Left renal cortex interstitium (tissue), 4 donors: ENCODE measurements at places on chromosomes 2 and 18. TPM values are rescaled to one million over a fixed set of nuclear protein-coding genes. Genes with fewer than 3 reads are reported as not detected.

Gene PLCD4
- 11.3 TPM for polyA plus RNA-seq

- no peak for DNase-seq
Measured at GRCh38 chr18:70337139-70337972, 48.5 kb downstream of the SOCS6 start.

Gene C2orf76
- 22.6 TPM for polyA plus RNA-seq

Gene IGFBP5
- polyA plus RNA-seq: 303 TPM

Gene PASK
- 23.4 TPM for polyA plus RNA-seq

DNA sequence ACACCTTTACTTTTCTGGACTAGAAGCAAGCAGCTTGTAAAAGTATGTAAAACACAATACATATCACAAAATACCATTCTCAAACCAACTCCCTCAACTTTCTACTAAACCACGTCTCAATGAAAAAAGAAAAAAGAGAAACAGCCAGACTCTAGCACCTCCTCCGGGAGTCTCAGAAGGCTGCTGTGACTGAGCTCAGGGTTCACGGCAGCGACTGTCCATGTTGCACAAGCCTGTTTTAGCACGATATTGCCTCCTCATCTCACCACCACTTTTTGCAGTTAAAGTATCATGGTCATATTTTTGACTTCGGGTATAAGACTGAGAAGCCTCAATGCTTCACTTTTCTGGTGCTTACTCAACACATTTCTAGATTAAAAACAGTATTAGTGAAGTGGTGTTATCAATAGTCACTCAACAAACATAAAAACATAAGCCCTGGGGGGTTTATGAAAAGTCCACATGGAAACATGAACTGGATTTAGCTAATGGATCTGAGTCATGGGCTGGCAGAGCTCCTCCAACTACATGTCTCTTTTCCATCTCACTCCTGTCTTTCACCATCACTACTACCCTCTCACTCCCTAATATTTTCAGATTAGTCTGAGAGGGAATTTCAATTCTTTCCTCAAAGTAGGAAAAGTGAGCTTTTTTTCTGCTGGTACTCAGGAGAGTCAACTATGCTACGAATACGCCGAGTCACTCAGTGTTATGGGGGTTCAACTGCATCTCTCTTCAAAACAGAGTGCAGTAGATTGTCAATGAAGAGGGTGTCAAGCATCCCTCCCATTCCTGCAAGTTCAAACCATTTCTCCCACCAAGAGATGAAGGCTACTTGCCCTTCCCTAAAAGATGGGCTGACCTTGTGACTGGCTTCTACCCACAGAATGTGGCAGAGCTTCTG lies 113.7 kb downstream of the OSR1 start:
- DNase-seq: no peak

DNA sequence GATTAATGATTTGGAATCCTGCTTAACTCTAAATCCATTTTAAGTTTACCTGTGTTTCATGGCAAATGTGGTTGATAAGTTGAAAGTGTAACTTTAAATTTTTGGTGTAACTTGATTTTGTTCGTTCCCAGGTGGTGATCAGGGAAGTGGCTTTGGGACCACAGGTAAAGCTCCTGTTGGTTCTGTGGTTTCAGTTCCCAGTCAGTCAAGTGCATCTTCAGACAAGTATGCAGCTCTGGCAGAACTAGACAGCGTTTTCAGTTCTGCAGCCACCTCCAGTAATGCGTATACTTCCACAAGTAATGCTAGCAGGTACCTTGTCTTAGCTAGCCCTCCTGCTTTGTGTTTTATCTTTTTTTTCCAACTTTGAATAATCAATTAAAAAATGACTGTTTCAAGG lies 62.8 kb downstream of the AGFG1 start:
- DNase-seq: no peak
